ENCODE measurements at places on chromosomes 4 and X.

GRCh38 chr4:40329805-40330204 lies 5.3 kb upstream of the CHRNA9 start:
- no peak for DNase-seq

DNA sequence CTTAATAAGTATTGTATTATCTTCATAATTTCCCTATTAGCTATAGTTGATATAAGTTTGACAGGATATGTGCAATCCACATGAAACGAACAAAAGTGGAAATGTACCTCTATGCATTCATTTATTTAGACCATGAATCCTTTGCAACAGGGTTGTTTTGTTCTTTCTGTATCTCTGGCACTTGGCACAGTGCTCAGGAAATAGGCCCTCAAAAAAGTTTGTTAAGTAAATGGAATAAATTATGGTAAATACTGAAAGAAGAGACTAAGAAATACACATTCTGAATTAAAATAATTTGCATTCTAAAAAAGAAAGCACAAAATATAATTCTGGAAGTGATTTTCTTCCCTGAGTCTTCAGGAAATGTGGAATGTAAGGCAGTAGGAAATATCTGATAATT lies 39.3 kb downstream of the TAPT1 start:
- DNase-seq: no peak

DNA sequence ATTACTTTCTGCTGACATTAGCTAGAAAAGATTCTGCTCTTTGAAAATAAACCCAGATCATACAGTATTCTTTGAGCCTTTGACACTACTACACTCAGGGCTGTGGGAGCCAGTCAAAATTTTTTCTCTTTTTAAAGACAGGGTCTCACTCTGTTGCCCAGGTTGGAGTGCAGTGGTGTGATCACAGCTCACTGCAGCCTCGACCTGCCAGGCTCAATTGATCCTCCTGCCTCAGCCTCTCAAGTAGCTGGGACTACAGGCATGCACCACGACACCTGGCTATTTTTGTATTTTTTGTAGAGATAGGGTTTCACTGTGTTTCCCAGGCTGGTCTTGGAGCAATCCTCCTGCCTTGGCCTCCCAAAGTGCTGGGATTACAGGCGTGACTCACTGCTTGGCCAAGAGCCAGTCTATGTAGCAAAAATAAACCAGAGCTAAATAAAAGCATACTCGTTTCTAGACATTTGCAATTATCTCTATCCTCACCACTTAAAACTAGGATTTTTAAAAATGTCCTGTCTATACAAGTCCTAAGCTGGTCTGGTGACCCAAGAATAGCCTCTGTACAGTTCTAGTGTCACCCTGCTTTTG lies 43.2 kb downstream of the AKAP4 start:
- DNase-seq: no peak

DNA sequence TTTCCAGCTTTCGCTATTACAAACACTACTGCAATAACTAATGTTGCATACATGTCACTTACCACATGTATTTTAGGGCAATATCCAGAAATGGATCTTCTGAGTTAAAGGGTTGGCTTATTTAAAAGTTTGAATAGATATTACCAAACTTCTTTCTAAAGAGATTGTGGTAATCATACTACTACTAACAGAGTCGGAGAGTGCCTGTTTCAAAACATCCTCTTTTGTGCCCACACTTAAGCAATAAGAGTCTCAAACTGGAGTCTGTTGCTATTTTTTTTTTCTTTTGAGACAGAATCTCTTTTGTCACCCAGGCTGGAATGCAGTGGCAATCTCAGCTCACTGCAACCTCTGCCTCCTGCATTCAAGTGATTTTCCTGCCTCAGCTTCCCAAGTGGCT lies 35.8 kb downstream of the FGFBP1 start:
- no peak for DNase-seq

DNA sequence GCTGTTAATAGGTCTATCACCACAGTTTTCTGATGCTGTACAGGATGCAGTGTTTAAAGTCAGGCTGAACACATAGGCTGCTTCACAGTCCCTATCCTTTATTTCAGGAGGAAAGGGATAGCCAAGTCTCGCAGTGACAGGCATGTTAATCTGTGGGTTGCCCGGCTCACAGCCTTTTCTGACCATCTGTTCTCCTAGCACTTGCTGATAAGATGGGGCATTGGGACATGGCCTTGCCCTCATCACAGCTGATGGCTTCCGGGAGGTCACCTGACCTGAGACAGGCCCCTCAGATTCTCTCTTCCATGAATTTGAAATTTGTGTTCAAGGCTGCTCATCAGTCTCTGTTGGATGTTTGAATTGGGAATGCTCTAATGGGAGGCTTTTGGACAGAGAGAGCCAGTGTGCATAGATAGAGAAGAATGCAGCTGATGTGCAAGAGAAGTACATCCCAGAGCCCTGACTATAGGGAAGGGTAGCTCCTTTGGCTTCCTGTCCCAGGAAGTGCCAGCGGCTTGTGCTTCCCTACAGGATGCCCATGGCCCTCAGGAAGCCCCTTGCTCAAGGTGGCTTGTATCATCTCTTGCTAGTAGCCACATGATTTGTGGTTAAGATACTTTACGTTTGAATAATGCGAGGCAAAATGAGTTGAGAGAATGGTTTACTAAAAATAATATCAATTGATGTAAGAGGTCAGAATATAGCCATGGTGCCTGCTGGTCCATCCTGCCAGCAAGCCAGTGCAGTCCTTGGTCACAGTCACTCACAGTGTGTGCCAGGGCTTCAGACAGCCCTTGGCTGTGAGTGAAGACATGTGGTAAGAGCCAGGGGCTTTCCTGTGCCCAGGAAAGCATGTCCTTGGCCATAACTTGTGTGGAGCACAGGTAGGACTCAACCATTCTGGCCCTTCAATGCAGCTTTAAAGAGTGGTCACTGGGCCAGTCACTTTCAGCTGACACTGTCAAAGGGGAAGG lies 88.6 kb downstream of the TSPAN7 start:
- DNase-seq: no peak

DNA sequence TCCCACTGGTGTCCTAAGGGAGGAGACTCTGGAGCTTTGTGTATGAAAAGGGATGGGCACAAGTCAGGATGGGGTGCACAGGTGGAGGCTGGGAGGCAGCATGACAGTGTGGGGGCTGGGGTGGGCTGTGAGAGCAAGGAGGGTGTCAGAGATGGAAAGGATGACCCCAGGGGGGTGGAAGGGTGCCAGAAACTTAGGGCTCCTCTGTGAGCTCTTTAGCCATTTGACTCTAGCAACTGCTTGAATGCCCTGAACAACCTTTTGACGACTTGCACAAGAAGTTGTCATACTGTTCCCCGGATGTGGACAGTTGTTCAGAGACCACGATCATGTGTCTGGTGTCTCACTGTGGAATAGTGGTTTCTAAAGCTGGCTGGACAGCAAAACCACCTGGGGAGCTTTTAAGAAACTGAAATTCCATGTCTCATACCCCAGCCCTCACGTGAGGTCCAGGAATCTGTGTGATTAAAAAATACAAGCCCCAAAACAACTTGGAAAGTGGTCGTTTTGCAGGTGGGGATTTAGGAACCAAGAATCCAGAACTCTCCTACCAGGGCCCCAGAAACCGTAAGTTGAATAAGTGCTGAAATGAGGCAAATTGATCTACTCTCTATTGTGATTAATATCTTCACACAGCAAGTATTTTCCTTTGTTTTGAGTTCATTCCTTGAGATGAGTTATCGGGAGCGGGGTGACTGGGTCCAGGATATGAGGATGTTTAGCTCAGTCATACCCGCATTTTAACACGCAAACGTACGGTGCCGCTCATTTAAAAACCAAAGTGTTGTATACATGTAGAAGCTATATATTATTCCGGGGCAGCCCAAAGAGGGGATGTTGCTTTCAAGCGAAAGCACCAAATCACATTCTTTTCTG lies 3.4 kb downstream of the RHOH start:
- DNase-seq: no peak
